ENCODE measurements at places on chromosomes 1 and 21.

DNA sequence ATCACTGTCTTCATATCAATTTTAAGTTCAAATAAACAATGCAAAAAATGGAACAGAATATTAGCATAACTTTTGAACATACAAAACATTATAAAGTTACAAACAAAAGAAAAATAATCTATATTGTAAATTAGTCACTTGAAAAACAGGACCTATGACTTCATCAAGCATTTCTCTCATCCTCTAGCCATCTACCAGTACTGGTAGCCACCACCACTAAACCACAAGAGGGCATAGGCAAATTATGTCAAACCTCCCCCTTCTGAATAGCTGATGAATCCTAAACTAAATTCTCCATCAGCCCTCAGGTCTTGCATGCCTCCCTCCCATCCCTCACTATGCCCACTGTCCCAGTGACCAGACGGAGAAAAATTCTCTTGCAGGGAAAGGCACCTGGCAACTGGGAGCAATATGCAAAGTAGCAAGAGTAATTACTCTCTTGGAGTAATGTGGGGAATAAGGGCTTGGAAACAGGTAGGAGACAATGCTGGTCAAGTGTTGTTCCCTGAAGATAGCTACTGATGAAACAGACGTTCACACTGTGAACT lies 37.1 kb downstream of the SSX2IP start:
- DNase-seq = no peak

- no peak for DNase-seq
These were observed 172.8 kb downstream of the PTGER3 start for GRCh38 chr1:70874818-70875217.

- no peak for DNase-seq
These were observed 13.5 kb upstream of the TEDDM1 start for GRCh38 chr1:182413969-182414368.

GRCh38 chr1:59971464-59971911 lies 44.9 kb upstream of the CYP2J2 start:
- DNase-seq = peak; percentile 72

DNA sequence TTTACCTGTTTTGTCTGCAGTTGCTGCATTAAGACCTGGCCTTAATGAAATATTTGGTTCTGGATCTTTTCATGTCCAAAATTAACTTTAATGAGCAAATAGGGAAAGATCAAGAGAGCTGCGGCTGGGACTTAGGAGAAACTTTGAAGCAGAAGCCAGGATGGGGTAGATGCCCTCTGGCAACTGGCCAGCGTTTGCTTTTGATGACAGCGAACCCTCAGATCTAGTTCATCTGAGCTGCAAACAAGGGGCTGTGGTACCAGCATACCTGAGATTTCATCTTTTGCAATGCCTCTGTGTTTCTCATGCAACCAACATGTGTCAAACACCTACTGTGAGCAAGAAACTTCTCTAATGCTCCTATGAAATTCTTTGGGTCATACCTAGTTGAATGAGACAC lies 13.0 kb upstream of the TEDDM1 start:
- no peak for DNase-seq

DNA sequence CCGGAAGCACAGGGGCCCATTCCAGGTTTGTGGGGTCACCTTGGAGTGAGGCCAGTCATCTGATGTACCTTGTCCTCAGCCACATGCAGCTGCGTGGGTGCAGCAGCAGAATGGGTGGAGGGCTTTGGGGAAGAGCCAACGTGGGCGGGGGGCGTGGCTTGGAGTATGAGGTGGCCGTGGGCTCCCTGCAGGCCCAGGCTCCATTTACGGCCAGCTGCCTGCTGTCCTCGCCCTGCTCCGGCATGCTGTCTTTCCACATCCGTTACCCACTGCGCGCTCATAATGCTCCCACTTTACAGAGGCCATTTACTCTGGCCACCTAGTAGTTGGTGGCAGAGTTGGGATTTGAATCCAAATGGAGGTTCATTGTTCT lies 27.8 kb upstream of the TINAGL1 start:
- DNase-seq = no peak

- no peak for DNase-seq
These were observed 16.2 kb downstream of the KCNJ10 start for GRCh38 chr1:160053548-160054365.

DNA sequence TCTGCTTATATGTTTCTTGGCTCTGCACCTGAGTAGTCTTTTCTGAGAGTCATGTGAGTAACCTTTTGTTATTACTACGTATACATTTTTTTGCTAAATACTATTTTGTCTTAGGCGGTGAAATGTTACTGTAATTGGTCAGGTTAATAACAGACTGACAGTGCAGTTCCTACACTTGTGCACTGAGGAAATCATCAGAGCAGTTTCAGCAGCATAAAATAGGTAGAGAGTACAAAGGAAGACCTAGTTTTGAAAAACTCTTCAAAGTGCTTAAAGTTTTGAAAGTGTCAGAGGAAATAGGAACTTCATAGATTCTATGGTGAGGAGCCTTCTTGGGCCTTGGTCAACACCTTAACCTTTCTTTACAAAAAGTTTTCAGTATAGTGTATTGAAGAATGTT lies 11.1 kb downstream of the ATF6 start:
- DNase-seq = no peak

- DNase-seq = no peak
These were observed 2.7 kb upstream of the KIF21B start for GRCh38 chr1:201026234-201026633.

DNA sequence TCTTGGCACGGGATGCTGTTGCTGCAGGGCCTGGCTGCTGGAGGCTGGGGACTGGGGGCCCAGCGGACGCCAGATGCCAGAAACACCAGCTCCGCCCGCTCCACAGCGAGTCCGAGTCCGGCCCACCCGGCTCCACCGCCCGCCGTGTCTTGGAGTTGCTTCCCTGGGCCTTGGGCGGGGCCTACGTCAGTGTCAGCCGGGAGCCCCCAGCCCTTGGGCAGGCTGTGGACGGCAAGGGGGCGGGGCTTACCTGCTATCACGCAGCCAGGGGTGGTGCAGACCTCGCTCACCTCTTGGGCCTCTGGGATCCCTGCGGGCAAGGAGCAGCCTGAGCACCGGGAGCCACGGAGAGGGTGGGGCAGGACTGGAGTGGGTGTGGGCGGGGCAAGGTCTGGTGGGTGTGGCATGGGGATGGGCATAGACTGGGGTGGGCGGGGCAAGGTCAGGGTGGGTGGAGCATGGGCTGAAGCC lies 21.8 kb downstream of the MMEL1 start:
- peak; percentile 29 for DNase-seq

DNA sequence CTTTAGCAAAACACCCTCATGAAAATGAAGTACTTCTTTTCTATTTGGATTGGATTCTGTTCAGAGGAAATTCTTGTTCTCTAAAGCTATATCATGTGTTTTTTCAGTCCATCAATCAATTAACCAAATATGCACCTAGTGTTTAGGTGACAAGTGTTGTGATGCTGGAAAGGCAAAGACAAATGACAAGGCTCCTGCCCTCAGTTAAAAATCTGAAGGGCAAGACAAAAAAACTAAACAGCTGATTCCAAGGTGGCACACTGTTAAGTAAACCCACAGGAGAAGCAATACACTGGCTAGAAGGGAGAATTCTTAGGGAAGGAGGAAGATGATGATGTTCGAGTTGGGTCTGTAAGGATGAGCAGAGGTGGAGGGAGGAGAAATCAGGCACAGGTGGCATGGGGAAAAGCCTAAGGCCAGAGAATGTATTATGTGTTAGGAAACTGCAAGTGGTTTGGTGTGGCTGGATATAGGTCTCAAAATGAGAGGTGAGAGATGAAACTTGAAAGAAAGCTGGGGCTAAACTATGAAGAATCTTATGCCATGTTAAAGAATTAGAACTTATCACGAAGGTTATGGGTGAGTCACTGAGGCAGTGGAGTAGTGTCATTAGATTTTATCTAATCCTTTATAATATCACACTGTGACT lies 51.8 kb upstream of the GFI1 start:
- no peak for DNase-seq

GRCh38 chr1:228370941-228371740 lies 35.5 kb downstream of the TRIM11 start:
- DNase-seq = peak; percentile 35

GRCh38 chr1:158654571-158654970 lies 31.9 kb downstream of the SPTA1 start:
- no peak for DNase-seq

- DNase-seq = peak; percentile 56
These were observed 649.4 kb upstream of the CXADR start for GRCh38 chr21:16863362-16863905.

DNA sequence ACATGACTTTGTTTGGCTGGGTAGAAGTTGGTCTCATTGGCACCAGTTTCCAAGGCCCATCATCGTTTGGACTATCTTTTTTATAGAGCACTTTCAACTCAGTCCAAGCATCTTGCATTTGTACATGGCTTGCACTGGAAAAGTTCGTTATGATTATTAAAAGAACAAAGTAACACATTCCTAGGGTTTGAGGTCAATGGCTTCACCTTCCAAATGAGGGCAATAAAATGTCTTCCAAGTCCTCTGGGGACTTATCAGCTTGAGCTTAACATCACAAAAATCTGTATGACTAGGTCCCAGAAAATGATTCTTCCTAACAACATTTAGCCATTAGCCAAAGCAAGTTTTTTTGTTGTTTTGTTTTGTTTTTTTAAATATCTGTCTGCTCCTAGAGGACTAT lies 610.8 kb downstream of the LMO4 start:
- DNase-seq = no peak

DNA sequence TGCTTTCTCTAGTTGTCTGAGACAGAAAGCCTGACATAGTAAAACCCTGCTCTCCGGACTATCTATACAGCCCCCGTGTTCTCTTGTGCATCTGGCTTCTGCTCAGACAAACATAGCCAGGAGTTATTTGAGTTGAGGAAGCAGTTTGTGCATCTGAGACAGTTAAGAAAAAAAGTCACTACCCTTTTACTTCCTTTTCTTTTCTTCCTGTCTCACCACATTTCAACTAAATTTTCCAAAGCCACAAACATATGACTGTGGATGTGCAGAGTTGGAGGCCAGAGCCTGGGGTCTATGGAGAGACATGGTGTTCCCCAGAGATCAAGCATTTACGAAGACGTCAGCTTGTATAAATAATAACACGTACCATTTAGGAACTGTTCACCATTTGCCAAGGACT lies 158.5 kb upstream of the FGGY start:
- no peak for DNase-seq

GRCh38 chr1:16189921-16190621 lies 22.4 kb downstream of the ARHGEF19 start:
- peak; percentile 90 for DNase-seq

DNA sequence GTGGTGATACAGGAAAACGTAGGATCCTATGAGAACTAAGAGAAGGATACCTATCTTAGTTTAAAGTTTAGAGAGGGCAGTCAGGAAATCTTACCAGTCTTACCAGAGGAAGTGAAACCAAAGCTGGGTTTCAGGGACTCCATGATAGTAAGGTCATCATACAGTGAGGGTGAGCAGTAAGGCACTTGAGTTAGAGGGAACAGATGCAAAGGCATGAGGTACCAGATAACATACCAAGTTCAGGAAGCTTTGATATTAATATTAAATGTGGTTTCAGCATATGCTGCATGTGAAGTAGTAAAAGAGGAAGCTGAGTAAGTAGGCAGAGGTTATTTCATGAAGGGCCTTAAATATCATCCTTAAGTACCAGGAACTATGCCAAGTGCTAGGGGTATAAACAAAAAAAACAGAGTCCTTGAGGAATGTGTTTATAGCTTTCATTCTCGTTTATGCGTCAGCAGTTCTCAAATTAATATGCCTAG lies 16.9 kb downstream of the ATG4C start:
- DNase-seq = no peak

- no peak for DNase-seq
These were observed 17.0 kb upstream of the IFFO2 start for GRCh38 chr1:18973446-18973955.

GRCh38 chr1:110559157-110559556 lies 40.2 kb upstream of the KCNA10 start:
- DNase-seq = no peak

DNA sequence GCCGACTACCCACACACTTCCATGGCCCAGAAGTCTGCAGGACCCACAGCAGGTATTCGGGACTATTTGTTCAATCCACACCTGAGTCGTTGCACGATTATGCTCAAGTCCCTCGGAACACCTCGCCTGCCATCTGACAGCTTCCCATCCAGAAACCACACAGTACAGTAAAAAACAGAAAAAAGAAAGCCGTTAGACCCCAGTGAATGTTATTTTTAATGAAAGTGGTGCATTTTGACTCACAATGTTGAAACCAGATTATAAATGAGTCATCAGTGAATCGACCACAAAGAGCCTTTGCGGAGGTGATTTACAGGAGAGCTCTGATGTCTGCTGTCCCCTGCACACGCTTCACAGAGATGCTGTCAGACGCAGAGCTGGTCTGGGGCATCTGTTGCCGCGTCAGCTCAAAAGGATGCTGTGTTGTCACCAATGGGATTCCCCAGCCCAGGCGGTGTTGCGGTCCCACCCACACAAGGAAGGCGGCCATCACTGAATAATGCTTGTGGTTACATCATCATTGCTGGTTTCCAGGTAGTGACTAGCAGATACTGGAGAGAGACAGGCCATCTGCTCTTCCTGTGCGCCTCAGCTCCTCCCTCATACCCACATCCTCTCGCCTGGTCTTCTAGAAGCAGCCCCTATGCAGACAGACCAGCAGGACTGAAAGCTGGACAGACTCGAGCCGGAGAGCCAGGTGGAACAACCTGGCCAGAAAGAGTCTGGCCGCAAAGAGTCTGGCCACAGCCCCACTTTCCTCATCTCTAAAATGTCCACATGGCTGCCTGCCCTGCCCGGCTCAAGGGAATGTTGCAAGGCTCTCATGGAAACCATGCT lies 116.8 kb downstream of the TOMM20 start:
- no peak for DNase-seq

GRCh38 chr1:163650624-163651023 lies 328.9 kb downstream of the NUF2 start:
- peak; percentile 83 for DNase-seq

DNA sequence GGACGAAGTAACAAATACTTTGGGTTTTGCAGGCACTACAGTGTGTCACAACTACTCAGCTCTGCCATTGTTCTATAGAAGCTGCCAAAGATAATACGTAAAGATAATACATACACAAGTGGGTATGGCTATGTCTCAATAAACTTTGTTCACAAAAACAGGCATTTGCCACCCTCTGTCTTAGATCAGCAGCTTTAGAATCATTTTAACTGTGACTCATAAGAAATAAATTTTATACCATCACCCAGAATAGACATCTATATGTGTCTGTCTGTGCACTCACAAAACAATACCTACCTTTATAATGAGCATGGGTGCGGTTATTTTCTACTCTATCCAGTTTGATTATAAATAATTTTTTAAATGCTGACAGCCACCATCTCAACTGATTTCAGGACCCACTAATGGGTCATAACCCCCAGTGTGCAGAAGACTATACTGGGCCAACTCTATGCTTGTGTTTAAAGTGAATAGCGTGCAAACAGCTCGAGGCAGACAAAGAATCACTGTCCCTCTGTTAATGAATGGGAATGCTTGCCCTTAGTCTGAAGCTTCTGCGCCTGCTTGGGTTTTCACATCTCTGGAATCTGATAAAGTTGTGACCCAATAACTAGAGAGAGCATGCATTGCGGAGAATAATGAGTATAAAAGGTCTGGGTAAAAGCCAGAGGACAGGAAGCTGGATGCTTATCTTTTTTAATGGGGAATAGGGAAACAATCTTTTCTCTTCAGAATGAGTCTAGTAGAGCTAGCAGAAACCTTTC lies 216.2 kb downstream of the PLPP3 start:
- DNase-seq = no peak

Measured in NCI-H1092 treated with DMSO at 0.1 percent for 48 hours (cell line).